ENCODE measurements at places on chromosomes 13 and 19.

GRCh38 chr19:2611483-2612464 is 90.7 kb downstream of the GNG7 start:
- no peak for DNase-seq

GRCh38 chr13:27797228-27797624 is 4.9 kb downstream of the GSX1 start:
- peak; percentile 6 for DNase-seq

GRCh38 chr19:41912899-41913537 is 15.2 kb downstream of the ERFL start:
- DNase-seq, result no peak

- peak; percentile 49 for DNase-seq
These were observed 3.1 kb upstream of the C13orf46 start for GRCh38 chr13:113976711-113977684.

GRCh38 chr19:6273701-6274601 is 5.8 kb downstream of the MLLT1 start:
- peak; percentile 87 for DNase-seq

GRCh38 chr19:3849092-3849491 is 19.7 kb downstream of the ZFR2 start:
- no peak for DNase-seq

DNA sequence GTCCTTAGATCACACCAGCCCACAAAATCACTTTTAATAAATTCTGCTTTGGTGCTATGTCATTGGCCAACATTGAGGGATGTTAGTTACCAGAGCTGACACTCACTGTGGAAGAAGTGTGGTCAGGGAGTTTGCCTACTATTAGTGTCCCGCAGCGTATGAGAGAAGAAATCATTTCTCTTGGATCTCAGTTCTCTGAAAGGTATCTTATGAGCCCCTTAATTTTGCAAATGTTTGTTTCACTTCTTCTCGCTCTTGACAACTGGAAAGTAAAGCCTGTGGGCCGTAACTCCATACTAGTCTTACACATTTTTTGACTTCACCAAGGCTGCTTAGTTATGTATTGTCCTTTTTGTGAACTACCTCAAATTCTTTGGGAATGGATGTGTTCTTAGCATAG is 80.9 kb downstream of the FLT1 start:
- DNase-seq, result no peak

- DNase-seq, result no peak
These were observed 8.7 kb downstream of the GPI start for GRCh38 chr19:34373601-34374288.

DNA sequence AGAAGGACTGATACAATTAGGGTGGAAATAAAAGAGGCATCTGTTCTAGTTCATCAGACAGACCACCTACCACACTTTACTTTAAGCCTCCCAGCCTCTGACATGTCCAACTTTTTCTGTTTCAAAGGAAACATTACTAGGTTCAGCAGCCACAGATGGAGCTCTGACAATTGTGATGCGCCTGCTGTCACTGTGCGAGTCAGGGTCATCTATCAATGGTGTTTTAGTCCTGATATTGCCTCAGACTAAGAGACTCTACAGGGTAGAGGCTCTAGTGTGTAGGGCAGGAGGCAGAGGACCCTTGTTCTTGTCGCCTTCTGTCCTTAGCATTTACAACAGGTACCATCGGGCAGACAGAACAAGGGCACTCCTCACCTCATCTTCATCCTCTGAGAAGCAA is 685.0 kb upstream of the SGCG start:
- no peak for DNase-seq

GRCh38 chr19:18493440-18494266 is 28.2 kb downstream of the ELL start:
- DNase-seq, result no peak

GRCh38 chr19:3983936-3984583 is 1.2 kb downstream of the EEF2 start:
- no peak for DNase-seq

- DNase-seq, result no peak
These were observed 3.8 kb upstream of the CASP14 start for GRCh38 chr19:15045506-15045905.

DNA sequence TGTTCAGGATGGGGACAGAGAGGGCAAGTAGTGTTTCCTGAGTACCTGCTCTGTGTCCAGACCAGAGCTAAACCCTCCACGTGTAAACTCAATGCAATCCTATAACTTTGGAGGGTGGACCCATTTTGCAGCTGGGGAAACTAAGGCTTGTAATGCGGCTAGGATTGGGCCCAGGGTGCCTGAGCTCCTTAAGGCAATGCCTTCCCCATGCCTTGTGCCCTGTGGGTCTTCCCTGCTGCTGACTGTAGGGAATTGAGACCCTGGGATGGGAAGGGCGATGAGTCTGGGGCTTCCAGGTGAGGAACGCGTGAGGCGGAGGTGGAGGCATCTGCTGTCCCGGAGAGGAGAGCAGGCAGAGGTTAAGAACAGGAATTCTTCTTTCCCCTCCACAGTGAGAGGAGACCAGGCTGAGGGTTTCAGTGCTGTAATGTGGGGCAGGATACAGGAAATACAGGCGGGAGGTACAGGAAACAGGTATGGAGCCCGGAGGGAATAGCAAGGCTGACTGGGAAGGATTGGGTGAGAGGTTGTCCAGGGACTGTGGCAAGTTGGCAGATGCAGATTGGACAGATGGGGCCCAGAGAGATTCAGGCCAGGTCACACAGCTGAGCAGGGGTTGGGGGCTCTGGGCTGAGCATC is 19.2 kb downstream of the SLC27A1 start:
- DNase-seq, result no peak

DNA sequence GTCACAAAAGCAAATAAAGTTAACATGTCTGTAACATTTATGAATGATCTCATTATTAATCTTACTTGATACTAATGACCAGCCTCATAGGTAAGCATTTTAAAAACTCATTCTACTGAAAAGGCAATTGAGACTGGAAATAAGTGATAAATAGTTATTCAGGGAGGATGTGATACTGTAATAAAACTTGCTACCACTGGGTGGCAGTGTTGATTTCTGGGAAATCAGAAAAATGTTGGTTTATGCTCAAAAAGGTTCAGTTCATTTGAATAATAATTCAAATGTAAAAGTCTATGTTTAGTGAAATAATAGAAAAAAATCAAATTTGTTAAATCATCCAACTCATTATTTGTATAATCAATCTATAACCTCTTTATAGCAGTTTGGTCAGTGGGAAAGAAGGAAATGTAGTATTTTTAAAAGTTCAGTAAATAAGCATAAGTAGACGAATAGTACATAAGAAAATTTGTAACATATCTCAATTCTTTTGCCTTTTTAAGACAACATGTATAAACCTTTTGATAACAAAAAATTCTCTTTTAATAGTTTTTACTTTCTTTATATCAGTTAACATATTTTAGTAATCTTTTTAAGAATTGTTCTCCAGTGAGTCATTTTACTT is 9.6 kb downstream of the ABHD13 start:
- no peak for DNase-seq

DNA sequence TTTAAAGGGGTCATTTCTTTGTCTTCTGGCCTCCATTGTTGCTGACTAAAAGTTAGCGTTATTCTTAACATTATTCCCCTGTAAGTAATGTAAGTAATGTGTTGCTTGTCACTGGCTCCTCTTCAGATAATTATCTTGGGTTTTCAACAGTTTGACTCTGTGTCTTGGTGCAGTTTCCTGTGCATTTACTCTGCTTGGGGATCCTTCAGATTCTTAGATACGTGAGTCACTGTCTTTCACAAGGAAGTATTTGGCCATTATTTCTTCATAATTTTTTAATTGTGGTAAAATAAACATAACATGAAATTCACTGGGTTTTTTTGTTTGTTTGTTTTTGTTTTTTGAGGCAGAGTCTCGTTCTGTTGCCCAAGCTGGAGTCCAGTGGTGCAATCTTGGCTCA is 13.5 kb upstream of the OR7D2 start:
- DNase-seq, result no peak

- no peak for DNase-seq
These were observed 423 bp downstream of the KLK8 start for GRCh38 chr19:51000981-51001380.

DNA sequence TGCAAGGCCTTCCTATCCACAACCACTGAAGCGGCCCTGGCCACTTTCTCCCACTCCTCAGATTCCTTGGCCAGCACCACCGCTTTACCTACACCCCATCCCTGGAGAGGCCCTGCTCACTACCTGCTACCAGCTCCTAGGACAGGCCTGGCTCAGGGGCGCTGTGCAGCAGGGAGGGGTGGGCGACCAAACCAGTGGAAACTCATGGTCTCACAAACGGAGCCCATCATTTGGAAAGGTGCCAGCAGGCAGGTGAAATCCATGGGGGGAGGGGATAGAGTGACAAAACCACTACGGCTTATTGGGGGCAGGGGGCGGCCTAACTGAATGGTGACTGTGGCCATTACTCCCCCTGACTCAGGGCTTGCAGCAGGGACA is 27.6 kb downstream of the C19orf47 start:
- no peak for DNase-seq

DNA sequence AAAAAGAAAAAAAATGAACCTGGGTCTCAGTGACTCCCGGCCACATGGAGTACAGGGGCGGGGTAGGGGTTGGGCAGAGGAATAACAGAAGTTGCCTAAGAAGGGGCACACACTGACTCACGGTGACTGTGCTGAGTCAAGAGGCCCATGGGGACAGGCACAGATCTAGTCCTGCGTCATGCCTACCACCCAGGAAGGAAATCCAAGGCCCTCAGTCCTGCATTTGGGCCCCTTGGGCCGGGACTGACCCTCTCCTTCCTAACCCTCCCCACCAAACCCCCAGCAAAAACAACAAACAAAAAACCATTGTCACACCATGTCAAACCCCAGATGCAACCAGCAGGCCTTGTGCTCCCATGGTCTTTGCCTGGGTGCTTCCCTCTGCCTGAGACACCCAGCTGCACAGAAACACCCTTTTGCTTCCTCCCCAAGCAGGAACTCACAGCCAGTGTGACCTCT is 9.6 kb upstream of the NOTCH3 start:
- no peak for DNase-seq

- no peak for DNase-seq
These were observed 40.5 kb downstream of the USP12 start for GRCh38 chr13:27130979-27131623.

DNA sequence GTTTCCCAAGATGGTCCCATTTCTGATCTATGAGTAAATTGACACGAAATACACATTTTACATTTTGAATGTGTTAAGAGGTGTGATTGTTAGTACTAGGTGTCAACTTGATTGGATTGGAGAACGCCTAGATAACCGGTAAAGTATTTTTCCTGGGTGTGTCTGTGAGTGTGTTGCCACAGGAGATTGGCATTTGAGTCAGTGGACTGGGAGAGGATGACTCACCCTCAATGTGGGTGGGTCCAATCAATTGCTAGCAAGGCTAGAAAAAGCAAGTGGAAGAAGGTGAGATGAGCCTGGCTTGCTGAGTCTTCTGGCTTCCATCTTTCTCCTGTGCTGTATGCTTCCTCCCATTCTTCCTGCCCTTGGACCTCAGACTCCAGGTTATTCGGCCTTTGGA is 960.7 kb upstream of the PCDH9 start:
- DNase-seq, result no peak

- DNase-seq, result no peak
These were observed 15.9 kb upstream of the MEIS3 start for GRCh38 chr19:47435196-47435595.

DNA sequence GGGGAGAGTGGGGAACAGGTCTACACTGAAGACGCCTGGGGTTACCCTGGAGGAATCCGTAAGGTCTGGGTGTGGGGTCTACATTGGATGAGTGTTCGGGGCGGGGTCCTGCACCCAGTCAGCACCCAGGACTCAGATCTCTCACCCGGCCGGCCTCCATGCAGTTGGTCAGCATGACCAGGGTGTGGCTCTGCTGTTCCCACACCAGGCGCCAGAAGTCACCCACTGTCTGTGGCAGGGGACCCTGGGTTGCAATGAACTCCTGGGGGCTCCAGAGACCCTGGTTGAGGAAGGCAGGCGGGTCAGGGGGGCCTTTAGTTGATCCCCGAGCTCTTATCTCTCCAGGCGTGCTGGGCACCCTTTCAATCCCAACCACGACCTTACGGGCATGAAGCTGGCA is 6.0 kb upstream of the SYT5 start:
- no peak for DNase-seq

GRCh38 chr19:39363901-39364457 is 21.8 kb downstream of the SAMD4B start:
- peak; percentile 53 for DNase-seq

DNA sequence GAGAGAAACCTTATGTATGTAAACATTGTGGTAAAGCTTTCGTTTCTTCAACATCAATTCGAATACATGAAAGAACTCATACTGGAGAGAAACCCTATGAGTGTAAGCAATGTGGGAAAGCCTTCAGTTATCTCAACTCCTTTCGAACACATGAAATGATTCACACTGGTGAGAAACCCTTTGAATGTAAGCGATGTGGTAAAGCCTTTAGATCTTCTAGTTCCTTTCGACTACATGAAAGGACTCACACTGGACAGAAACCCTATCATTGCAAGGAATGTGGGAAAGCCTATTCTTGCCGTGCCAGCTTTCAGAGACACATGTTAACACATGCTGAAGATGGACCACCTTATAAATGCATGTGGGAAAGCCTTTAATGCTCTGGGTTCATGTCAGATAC is 24.7 kb downstream of the ZNF136 start:
- no peak for DNase-seq

GRCh38 chr19:39224910-39225309 is 19.9 kb downstream of the IFNL3 start:
- DNase-seq, result no peak

DNA sequence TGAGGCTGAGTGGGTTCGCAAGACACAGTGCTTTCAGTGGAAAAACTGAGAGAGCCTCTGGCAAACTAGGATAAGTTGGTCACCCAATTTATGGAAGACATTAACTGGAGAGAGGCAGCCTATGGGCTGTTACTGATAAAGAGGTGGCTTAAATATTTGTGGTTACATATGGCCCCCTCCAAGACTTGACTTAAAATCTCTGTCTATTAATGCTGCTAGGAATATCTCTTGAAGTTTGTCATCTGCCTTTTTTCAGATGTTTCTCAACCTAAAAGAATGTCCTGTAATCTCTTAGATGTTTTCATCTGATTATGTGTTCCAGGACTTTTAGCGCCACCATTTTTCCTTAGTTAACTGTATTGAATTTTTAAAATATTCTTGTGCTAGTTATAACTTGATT is 54.6 kb downstream of the NAA16 start:
- no peak for DNase-seq

DNA sequence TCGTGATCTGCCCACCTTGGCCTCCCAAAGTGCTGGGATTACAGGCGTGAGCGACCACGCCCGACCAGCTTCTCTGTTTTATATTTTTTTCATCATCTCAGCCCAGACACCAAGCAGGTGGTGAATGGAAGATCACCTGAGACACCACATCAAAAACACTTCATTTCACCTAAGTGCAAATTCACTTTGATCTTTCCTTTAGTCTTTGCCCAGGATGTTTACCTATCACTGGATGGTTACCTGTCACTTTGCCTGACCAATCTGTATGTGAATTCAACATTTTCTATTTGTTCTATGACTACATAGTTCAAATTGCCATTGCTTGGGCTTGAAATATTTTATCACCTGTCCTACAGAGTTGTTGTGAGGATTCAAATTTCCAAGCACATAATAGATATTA is 65.7 kb downstream of the PAN3 start:
- DNase-seq, result no peak

- no peak for DNase-seq
These were observed 4.1 kb downstream of the MAB21L1 start for GRCh38 chr13:35472323-35472881.

Data from GM04504 (cell line).